ENCODE measurements at places on chromosomes 3 and 15.

DNA sequence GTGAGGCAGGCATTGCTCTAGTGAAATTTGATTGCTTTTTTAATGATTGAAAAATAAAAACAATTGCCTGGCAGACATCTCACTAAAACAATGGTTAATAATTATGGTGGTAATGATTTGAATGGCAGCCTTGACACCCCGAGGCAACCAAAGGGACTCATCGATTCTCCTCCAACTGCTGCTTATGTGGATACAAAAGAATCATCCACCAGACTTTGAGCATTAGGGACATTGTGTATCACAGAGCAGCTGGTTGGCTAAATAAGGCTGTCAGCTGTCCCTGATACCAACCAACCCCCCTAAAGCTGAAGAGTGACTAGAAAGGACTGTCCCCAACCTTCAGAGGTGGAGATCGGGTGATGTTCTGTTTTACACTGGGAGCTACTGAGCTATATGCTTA lies 1.7 kb upstream of the CD47 start:
- DNase-seq: no peak

DNA sequence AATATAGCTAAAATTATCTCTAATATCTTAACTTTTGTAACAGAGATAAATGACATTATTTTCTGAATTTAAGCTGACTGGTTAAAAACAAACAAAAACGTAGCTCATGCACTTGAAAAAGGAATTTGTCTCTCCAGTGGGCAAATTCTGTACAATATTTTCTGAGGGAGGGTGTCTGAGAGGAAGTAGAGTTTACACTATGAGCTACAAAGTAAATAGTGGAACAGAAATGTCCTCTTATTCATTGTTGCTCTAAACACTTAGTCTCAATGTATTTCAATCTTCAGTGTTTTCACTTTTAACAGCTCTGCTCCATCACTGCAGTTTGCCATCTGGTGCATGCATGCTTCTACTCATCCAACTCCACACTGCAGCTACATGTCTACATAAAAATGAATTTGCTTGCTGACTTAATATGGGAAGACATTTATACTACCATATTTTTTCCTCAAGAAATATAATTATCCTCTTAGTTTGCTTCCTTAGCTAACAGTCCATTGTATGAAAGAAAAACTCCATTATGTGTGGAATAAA lies 817.4 kb upstream of the LMCD1 start:
- DNase-seq: no peak

GRCh38 chr15:66651198-66651597 lies 50.8 kb upstream of the SMAD6 start:
- DNase-seq: no peak

- no peak for DNase-seq
These were observed 2.2 kb upstream of the IL17RC start for GRCh38 chr3:9914559-9915253.

- no peak for DNase-seq
These were observed 498.4 kb downstream of the PDCD6IP start for GRCh38 chr3:34296796-34297195.

- DNase-seq: no peak
These were observed 28.1 kb upstream of the CNBP start for GRCh38 chr3:129211772-129212171.

DNA sequence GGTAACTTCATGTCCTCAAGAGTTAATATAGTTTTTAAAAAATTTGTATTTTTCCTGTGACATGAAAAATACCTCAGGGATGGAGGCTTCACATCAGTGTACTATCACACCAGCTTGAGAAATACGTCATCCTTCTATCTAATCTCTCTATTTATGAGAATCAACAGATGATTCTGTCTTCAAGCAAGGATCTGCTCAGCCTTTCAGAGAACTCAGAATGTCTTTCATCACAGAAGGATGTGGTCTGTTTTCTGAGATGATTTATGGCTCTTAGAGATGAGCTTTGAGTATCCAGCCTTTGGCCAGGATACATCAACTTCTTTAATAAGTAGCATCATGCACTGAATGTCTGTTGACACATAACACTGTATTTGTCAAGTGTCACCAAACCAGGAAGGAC lies 193.9 kb downstream of the DTWD1 start:
- DNase-seq: no peak

DNA sequence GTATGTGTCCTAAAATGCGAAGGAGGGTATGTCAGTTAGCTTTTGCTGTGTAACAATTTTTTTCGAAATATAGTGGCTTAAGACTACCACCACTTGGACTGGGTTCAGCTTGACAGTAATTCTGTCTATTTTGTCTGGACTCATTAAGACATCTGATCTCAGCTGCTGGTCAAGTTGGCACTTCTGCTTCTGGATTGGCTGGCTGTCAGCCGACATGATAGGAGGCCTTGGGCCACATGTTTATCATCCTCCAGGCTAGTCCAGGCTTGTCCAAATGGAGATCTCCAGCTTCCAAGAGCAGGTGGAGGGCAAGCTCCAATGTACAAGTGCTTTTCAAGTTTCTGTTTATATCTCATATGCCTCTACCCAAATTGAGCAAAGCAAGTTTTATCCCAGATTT lies 95.9 kb downstream of the GALK2 start:
- DNase-seq: no peak

DNA sequence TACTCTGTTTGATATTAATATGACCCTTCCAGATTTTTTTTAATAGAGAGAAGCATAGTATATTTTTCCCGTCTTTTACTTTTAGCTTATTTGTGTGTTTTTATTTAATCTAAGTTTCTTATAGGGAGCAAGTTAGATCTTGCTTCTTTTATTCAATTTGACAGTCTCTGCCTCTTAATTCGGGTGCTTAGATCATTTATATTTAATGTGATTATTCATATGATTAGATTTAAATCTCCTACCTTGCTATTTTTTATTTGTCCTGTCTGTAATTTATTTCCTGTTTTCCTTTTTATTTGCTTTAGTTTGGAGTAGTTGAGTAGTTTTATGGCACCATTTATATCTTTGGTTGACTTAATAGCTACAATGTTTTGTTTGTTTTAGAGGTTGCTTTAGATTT lies 66.1 kb downstream of the GJD2 start:
- DNase-seq: no peak

DNA sequence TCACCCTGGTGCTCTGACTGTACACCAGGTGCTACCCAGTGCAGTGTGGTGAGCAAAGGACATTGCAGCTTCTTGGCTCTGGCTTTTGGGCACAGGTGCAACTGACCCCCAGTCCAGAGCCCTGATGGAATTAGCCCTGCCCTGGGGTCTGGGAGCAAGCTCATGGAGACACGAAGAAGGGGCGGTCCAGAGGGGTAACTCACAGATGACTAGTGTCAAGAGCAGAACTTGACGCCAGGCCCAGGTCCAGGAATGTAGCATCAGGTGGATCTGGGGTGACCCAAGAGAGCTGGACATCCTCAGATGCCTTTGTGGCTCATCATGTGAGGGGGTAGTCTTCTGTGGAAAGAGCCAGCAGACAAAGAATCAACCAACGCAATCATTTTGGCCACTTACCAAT lies 88.9 kb downstream of the ASB7 start:
- DNase-seq: no peak

- peak; percentile 10 for DNase-seq
These were observed 53.7 kb downstream of the RGMA start for GRCh38 chr15:93035092-93035915.

GRCh38 chr3:136883967-136884720 lies 22.1 kb downstream of the NCK1 start:
- DNase-seq: no peak

GRCh38 chr15:89808160-89808870 lies 6.3 kb downstream of the ANPEP start:
- DNase-seq: no peak

GRCh38 chr3:108742929-108743328 lies 14.3 kb downstream of the RETNLB start:
- no peak for DNase-seq

DNA sequence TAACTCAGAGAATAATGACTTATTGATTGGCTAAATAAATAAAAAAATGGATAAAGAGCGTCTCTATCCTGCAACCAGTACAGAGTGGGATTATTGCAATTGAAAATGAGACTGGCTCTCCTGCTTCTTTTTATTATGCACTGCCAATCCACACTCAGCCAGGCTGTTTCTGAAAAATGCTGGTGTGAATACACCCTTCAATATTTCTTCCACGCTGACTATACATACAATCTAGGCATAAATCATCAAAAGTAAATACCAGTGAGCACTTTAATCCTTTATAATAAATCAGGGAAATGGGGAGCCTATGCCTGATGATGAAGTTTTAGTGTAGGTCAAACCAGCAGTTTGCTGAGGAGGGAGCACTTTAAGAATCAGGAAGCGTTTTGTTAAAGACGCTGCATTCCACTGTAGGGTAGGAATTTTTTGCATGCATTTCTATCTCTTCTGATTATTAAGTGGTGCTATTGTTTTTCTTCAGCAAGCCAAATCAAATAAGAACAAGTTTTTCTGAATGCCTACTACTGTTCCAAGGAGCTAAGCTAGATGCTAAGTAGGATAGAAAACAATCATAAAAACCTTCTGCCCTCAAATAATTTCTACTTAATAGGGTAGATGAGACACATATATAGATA lies 781.5 kb downstream of the TBL1XR1 start:
- no peak for DNase-seq

DNA sequence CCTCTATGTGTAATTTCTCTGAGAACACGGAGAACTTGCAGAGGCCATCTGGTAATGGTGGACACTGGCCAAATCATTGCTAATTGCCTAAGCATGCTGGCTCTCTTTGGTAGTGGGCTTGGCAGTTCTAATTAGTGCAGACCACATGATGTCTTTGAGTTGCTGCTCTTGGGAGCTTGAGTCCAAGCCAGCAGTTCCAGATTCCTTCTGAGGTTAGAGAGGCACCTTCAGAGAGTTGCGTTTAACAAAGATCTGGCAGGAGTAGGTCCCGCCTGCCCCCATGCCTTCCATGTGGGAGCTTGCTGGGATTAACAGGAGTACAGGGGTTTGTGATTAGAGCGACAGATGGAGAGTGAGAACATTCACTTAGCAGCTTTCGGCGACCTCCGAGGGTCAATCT lies 449.0 kb upstream of the LMCD1 start:
- no peak for DNase-seq

DNA sequence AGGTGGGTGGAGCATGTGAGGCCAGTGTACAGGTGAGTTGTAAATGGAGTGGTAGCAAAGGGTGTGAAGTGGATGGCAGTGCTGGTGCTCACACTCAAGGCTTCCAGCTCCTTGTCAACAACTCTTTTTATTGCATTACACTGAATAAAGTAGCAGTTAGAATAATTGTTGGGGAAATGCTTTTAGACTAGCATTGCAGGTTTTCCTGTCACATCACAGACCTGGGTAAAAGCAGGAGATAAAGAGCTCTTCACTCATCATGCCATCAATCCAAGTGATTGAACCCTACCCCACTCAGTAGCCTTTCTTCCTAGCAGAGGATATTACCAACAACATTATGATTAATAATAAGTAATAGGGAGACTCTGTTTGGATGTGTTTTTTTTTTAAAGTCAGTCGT lies 81.6 kb downstream of the CDIN1 start:
- DNase-seq: no peak

GRCh38 chr3:99861216-99861615 lies 43.6 kb downstream of the CMSS1 start:
- DNase-seq: no peak

GRCh38 chr3:48459331-48459730 lies 12.8 kb downstream of the ATRIP start:
- DNase-seq: peak; percentile 8

DNA sequence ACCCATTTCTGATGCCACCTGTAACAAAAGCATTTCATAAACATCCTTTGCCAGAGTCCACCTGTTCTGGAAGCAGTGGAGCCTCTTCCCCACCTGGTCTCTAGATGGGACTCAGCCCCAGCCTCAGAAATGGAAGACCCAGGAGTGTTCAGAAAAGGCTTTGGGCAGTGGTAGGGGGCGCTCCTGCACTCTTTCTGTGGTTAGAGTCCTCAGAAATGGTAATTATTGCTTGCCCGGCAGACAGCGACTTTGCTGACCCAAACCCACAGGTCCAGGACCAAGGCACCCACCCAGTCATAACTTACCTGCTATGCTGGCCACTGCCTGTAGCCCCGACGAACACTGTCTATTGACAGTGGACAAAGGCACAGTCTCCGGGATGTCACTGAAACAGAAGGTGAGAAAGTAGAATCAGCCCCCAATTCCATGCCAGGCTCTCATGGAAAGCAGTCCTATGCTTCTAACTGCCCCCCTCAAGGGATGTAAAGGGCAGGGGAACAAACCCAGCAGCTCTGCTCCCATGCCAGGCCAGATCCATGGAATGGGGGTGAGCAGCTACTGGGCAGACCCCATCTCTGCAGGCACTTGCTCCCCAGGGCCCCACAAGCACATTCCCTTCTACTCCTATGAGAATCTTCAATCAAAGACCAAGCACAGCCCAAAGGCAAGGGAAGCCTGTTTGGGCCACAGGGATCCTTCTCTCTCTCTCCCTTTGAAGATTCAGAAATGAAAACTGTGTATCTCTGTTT lies 5.1 kb downstream of the ACAA1 start:
- peak; percentile 44 for DNase-seq

GRCh38 chr15:34828145-34828911 lies 33.0 kb upstream of the ACTC1 start:
- no peak for DNase-seq

- no peak for DNase-seq
These were observed 133.3 kb downstream of the ADAM10 start for GRCh38 chr15:58616171-58616570.

DNA sequence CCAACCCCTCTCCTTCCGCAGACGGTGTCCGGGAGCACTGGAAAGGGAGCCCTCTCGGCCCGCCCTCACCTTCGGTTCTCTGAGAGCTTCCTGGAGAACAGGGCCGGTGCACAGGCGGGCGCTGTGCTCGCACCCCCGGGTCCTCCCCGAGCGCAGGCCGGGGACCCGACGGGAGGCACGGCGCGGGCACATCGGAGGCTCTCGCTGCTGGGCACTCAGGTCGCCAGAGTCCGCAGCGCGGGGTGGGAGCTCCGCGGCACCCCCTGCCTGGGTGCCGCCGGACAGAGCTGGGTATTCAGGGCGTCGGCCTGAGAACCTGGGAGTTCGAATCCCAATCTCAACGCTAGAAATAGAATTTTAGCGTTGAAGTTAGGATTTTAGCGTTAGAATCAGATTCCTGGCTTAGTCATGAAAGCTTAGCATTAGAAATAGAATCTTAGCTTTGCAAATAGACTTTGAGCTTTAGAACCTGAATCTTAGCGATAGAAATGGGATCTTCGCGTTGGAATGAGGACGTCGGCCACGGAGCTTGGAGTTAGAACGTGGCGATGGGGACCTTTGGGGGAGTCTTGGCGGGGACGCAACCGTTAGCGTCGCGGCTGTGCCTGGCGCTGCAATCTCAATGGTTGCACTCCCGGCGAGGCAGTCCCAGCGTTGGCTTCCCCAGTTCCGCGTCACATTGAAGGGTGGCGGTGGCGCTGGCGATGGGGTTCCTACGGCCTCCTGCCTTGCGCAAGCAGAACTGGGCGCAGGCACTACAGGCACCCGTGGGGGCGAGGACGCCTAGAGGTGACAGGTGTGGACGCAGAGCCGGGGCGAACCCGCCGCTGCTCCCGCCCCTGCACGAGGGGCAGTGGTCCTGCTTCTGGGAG lies 549 bp downstream of the TRH start:
- DNase-seq: peak; percentile 24

- no peak for DNase-seq
These were observed 46.4 kb downstream of the SH3BP5 start for GRCh38 chr3:15286022-15286421.

All from activated naive CD4-positive, alpha-beta T cell treated with anti-CD3 and anti-CD28 coated beads, Interleukin-2, amount 10 ng/mL, durations not matched to agents 7 days and 5 days (primary cell).